Endothelial cell of coronary artery (primary cell): ENCODE measurements at places on chromosomes 4 and X. TPM values are rescaled to one million over a fixed set of nuclear protein-coding genes. Genes with fewer than 3 reads are reported as not detected.

The HS6ST2 gene
- total RNA-seq, result 0.09 and 0.36 TPM in 2 replicates

The GPR119 gene
- not detected in 2 replicates for total RNA-seq

The EDA gene
- total RNA-seq, result 0.81 and 2.4 TPM in 2 replicates

The S100G gene
- total RNA-seq, result not detected in 2 replicates

The F8A3 gene
- 0.85 and 1.3 TPM in 2 replicates for total RNA-seq
